ENCODE measurements at places on chromosomes 12 and 14.

GRCh38 chr12:1837541-1838204 is 17.3 kb downstream of the LRTM2 start:
- DNase-seq, result no peak

DNA sequence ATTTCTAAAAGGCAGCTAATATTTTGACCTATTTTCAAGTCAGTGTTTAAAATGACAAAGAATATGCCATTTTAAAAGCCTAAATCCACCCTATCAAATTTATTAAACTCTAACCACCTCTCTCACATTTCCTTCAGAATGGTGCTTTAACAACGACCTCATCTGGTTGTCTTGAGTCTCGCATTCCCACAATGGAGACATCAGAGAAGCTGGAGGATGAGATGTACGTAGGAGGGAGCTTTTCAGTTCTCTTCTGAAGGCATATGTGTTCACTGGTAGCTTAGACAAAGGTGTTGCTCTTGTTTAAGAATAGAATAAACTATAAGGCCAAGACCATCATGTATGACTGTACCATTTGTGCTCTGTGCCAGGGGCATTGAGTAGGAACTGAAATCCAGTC is 82.9 kb downstream of the BCL2L14 start:
- no peak for DNase-seq

- no peak for DNase-seq
Observed at GRCh38 chr12:54932691-54933090, 51.9 kb downstream of the TESPA1 start.

GRCh38 chr12:92233346-92234015 is 87.8 kb upstream of the BTG1 start:
- no peak for DNase-seq

GRCh38 chr12:18935371-18935965 is 194.1 kb upstream of the PLEKHA5 start:
- DNase-seq, result no peak

DNA sequence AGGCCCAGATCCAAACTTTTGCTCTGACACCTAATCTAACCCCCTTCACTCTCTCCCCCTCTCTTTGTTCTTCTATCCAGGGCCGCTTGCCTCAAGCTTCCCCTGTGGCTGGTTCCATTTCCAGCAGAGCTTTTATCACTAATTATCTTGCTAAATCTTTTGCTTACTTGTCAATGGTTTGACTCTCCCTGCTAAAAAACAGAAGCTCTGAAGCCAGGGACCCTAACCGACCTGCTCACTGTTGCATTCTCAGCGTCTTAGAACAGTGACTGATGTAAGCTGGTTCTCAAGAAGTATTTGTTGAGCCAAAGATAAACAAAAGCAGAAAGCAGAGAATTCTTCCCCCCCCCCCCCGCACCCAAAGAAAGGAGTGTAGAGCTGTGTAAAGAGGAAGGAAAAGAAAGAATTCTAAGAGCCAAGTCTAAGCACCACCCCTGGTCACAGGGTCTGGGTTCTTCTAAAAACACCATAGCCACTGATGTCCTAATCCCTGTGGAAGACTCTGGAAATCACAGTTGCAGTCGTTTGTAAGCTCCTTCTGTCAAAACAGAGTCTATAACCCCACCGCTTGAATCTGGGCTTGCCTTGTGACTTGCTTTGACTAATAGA is 385.8 kb downstream of the MED13L start:
- no peak for DNase-seq

DNA sequence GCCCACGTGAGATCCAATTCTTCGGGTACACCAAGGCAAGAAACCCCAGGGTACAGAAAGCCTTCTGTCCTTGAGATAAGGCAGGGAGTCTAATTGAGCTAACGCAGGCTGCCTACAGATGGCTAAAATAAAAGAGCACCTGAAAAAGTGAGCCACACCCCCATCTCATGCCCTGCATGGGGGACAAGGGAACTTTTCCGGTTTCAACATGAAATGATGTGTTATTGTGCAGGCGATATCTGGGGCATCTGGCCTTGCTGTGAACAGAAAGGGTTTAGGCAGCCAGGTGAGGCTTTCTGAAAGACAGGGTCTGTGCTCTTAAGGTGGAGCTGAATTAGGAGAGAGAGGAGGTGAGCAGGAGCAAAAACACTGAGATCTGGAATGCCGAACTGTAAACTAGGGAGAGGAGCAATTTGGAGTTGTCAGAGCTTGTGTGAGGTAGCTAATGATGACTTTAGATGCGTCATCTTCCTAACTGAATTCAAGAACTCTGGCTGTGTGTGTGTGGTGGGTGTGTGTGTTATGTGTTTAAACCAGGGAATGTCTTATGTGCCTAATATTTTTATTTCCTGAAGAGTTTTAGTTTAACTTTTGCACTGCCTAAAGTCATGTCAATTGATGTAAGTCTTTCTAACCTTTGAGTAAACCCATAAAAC is 20.1 kb upstream of the LDHB start:
- peak; percentile 16 for DNase-seq

GRCh38 chr14:21267431-21267845 is 1.8 kb downstream of the HNRNPC start:
- no peak for DNase-seq

- DNase-seq, result no peak
Observed at GRCh38 chr12:49916129-49916919, 12.6 kb upstream of the FAIM2 start.

- DNase-seq, result no peak
Observed at GRCh38 chr12:92210071-92210470, 64.4 kb upstream of the BTG1 start.

GRCh38 chr14:52089218-52089617 is 20.4 kb upstream of the NID2 start:
- DNase-seq, result no peak

DNA sequence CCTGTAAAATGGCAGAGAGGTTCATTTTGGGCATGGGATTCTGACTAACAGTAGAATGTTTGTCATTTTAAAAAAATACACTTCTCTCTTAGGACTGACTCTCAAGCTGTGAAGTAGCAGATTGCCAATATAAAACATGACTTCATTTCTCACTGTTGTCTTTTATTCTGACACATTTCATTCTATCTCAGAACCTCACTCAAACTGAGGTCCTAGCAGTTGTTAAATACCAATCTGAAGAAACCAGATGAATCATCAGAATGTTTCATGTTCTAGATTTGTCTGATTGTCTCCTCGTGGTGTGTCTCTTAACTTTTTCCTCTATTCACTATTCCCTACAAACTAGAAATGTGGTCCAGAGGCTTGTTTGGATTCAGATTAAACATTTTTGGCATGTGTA is 276.5 kb upstream of the NPAS3 start:
- DNase-seq, result peak; percentile 77

GRCh38 chr12:15701631-15702156 is 87.5 kb downstream of the EPS8 start:
- peak; percentile 79 for DNase-seq

DNA sequence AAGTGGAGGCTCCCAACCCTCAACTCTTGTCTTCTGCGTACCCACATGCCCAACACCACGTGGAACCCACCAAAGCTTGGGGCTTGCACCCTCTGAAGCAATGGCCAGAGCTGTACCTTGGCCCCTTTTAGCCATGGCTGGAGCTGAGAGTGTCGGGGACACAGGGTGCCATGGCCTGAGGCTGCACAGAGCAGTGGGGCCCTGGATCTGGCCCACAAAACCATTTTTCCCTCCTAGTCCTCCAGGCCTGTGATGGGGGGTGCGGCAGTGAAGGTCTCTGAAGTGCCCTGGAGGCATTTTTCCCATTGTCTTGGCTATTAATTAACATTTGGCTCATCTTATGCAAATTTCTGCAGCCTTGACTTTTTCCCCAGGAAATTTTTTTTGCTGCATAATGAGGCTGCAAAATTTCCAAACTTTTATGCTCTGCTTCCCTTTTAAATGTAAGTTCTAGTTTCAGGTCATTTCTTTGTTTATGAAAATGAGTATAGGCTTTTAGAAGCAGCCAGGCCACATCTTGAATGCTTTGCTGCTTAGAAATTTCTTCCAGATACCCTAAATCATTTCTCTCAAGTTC is 18.7 kb upstream of the ASPG start:
- no peak for DNase-seq

DNA sequence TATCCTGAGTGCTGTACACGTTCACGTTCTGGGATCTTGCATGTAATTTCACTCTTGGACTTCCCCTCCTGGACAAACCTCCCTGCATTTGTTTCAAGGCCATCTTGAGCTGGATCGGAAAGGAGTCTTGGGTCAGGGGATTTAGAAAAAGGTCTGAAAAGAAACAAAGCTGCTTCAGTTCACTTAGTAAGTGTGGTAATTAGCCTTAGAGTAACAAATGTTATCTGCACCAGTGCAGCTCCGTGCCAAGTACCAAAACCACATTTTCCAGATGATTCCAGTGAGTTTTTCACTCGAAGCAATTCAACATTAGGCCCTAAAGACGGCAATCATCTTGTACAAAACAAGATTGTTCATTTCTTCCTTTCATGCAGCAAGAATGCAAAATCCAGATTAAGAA is 39.4 kb upstream of the ATXN2 start:
- no peak for DNase-seq

DNA sequence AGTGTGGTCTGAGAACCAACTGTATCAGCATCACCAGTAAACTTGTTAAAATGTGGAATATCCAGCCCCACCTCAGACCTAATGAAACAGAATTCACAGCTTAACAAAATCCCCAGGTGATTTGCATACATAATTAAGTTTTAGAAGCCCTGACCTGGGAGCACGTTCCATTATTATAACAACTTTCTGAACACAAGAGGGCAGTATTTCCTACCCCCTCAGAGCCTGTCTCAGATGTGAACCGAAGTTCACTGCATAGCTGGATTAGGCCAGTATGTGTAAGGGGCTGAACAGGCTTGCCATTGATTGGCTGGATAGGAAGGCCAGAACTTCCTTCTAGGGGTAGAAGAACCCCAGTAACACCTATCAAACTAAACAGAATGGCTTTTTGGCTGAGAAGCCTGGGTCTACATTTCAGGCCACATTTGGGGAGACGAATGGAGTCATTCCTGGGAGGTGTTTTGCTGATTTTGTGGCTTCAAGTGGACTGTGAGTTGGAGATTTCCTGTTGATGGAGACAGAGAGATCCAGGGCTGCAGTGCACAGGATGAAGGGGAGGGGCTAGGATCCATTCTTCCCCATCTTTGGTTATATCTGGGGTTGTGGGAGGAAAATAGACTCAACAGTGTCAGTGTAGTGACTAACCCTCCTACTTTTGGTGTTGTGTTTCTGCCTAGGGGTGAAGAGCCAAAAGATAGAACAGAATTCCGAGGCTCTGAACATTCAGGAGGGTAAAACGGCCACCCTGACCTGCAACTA is 94.7 kb upstream of the OR4E1 start:
- DNase-seq, result no peak

GRCh38 chr12:10409392-10409791 is at the start of gene KLRC4:
KLRC4 (minus strand) TSS chr12:10409757; CDS start chr12:10409575, 182 bp downstream.
- DNase-seq, result no peak

DNA sequence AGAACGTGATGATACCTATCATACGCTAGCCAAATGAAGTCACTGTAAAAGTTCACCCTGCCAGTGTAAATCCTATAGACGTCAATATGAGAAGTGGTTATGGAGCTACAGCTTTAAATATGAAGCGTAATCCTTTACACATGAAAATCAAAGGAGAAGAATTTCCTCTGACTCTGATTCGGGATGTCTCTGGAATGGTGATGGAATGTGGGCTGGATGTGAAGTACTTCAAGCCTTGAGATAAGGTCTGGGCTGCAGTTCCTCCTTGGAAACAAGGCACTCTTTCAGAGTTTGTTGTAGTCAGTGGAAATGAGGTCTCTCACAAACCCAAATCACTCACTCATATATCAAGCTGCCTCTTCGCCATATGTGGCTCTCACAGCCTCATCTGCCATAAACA is 53.1 kb upstream of the NAP1L1 start:
- peak; percentile 78 for DNase-seq

DNA sequence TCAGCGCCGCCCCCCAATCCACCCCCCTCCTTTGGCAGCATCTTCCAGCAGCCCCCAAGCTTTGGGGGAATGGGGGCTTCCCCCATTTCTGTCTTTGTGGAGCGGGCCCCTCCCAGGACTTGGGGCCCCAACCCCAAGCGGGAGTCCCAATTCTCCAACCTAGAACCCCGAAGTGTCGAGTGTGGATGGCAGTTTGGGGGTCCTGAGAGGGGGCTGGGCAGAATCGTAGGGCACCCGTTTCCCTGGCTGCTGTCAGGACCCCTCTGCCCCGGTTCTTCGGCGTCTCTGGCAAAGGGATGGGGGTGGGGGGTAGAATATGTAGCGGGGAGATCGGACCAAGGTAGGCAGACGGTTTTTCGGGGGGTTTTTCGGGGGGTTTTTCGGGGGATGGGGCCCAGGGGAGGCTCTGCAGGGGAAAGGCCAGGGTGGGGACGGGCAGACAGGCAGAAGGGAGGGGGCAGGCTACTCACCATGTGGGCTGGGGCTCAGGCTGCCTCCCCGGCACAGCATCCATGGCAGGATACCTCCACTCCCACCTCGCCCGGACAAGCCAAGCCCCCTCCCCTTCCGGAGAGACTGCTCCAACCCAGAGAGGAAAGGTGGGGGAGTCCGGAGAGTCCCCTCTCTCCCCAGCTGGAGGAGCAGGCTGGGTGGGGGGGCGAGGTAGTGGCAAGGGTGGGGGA is 739 bp downstream of the JPH4 start:
- DNase-seq, result no peak

DNA sequence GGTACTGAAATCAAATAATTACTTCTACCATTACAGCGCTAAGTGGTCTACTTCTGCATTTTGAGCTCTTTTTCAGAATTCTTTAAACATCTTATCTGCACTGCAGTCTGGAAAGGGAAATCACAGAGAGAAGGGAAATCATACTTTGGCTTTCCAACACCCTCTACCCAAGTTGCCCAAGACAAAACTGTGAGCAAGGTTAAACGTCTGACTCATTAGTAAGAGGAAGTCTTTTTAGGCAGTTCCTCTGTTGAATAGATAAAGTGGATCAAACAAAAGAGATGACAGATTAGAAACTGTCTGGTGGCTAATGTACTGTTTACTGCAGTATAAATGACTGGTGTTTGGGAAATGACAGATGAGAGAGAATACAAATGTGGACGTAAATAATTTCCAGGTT is 858.1 kb downstream of the NRXN3 start:
- no peak for DNase-seq

DNA sequence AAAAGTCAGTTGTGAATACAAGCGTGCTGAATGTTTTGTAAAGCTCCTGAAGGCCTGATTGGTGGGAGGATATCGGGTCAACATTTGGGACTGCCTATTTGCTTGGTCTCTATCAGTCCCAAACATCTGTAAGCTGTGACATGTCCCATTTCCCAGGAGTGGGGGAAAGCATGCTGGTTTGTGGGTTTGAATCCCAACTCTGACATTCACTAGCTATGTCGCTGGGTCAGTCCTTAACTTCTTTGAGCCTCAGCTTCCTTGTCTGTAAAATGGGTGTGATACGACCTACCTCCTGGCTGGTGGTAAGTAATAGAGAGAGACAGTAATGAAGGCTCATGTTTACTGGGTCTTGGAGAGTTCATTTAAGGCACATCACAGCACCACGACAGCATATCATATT is 136.7 kb downstream of the CHST11 start:
- no peak for DNase-seq

GRCh38 chr12:91273560-91273959 is 90.9 kb upstream of the DCN start:
- DNase-seq, result no peak

All from fibroblast of skin of right biceps (primary cell).